Activated CD4-positive, alpha-beta T cell treated with anti-CD3 and anti-CD28 coated beads, Interleukin-2, amount 50 U/mL, for 48 hours (primary cell): ENCODE measurements at places on chromosomes 16 and 17.

DNA sequence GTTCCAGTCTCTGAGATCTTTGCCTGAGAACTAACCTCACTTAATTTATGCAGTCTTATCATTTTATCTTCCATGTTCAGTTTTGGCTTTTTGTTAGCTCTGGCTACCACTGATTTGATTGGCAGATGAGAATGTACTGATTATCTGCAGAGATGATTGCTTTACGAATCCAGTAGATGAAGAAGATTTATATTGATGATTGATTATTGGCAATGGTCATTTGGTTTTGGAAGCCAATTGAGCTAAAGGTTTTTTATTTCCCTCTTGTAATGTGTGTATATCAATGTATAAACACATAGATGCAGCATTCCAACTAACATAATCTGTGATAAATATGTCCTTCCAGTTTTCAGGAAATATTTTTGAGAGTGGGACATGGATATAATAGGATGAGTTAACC, 763.6 kb downstream of the CDH11 start:
- no peak for DNase-seq

- DNase-seq = peak; percentile 34
Measured at GRCh38 chr16:70252355-70252988, 732 bp upstream of the EXOSC6 start.

GRCh38 chr17:57636985-57637665, 108.0 kb downstream of the CCDC182 start:
- DNase-seq = no peak

DNA sequence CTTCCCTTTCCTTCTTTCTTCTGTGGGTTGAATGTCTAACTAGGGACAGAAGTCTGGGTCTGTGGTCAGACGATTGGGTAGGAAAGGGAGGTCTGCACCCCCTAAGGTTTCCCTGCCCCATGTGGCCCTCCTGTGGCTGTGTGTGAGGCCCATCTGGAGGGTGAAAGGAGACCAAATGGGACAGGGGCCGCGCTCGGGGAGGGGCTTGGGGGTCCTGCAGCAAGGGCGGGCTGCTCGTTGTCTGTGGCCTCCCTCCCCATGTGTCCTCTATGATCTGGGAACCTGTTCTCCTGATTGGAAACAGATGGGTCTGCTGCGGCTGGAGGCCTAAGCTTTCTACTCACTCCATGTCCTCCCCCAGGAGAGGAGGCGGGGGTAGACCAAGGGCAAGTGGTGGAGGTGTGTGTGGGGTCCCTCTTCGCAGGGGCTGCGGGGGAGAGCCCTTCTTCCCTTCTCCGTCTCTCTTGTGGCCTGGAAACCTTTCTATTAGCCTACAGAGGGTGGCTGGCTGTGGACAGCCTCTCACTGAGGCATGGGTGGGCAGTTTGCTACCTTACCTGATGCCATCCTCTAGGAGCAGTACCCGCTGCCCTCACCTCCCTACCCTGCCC, 18.6 kb downstream of the IGFBP4 start:
- DNase-seq = no peak

GRCh38 chr16:89548344-89549006, 12.0 kb upstream of the RPL13 start:
- no peak for DNase-seq

- no peak for DNase-seq
Measured at GRCh38 chr17:80762076-80762475, 217.4 kb downstream of the RPTOR start.

DNA sequence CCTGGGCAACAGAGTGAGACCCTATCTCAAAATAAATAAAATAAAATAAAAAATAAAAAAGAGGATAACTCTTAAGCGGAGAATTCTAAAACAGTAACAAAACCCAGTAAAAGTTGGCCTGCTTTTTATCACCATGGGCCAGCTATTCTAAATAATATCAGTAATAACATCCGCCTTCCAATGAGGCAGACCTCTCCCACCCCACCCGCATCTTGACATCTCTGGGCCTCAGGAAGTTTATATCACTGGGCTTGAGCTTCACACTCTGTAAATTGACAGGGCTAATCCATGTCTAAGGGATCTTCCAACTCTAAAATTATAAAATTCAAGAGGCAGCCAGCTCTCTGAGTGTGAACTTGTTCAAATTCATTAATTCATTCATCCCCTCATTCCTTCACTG, 82.9 kb upstream of the MTMR4 start:
- no peak for DNase-seq

DNA sequence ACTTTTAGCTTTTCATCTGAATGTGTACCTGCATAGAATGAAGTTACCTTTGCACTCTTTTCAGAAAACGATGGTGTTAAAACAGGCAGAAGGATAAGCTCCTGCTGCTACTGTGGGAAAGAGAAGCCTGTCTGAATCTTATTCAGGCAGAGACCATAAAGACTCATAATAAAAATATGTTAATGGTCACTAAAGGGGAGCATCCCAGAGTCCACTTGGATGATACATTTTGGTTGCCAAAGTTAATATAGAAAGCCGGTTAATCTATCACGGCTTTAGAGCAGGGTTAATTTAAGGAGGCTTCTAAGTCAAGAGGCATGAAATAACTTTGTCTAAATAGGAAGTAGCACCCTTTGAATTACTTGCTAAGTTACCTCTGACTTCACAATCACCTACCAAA, 2.9 kb downstream of the MARCHF10 start:
- no peak for DNase-seq
